GM23248 (cell line): ENCODE measurements at places on chromosomes 3 and 15. TPM values are rescaled to one million over a fixed set of nuclear protein-coding genes. Genes with fewer than 3 reads are reported as not detected.

APBA2 gene
- total RNA-seq, result 0.65 and 1.1 TPM in 2 replicates

ZNF80 gene
- not detected in 2 replicates for total RNA-seq

GRIP2 gene
- 0.11 TPM in 1 of 2 replicates, not detected in the other for total RNA-seq

ANKUB1 gene
- total RNA-seq, result not detected in 2 replicates

SERINC4 gene
- not detected in 2 replicates for total RNA-seq

PRRT3 gene
- total RNA-seq, result 2.9 and 7.5 TPM in 2 replicates

ITIH1 gene
- total RNA-seq, result not detected in 2 replicates

HIGD2B gene
- not detected in 2 replicates for total RNA-seq

CYP1A2 gene
- total RNA-seq, result not detected in 2 replicates

RBPMS2 gene
- total RNA-seq, result not detected in 2 replicates

EPHA3 gene
- total RNA-seq, result under 0.01 TPM in 1 of 2 replicates, not detected in the other

DIS3L gene
- total RNA-seq, result 19.5 and 23.7 TPM in 2 replicates

TLR9 gene
- total RNA-seq, result not detected in 2 replicates

EXD1 gene
- total RNA-seq, result not detected in 2 replicates

ITGB5 gene
- total RNA-seq, result 383 and 523 TPM in 2 replicates

UROC1 gene
- not detected in 2 replicates for total RNA-seq
